ENCODE measurements at places on chromosomes 2 and 18.

GRCh38 chr18:67001052-67001451 is 397.2 kb upstream of the CDH19 start:
- no peak for DNase-seq

DNA sequence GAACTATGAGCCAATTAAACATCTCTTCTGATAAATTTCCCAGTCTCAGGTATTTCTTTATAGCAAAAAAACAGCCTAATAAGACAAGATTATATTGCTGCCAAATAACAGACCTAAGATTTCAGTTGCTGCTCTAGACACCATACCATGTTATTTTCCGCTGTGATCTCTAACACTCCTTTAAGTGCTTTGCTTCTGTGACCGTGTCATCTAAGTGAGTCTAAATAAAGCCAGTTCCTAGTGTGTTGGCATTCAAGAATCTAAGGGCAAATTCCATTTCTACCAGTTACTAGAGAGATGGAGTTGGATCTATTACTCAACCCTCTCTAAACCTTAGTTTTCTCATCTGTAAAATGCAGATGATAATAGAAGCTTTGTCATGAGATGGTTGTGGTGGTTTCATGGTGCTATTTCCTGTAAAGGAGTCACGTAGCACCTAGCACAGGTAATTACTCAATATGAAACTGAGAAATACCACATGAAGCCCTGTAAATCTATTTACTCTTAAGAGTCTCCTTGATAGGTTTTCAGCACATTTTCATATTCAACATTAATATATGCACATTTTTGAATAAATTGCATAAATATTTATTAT is 40.5 kb downstream of the SPHKAP start:
- no peak for DNase-seq

DNA sequence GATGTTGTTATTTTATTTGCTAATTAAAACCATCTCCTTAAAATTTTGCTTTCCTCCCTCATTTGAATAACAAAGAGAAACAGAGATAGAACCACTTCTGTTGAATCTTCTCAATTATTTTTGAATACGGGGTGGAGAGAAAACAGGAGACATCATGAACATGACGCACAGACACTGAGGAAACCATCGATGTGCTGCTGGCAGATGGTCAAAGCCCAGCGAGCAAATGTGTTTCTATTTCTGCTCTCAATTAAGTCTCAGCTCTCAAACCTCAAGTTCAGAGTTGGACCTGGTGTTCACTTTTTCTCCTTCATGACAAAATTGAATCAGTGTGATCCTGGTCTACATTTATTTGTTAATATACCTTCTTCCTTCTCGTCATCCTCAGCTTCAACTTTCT is 36.1 kb upstream of the TWIST2 start:
- no peak for DNase-seq

GRCh38 chr2:71563872-71564271 is 110.5 kb downstream of the DYSF start:
- no peak for DNase-seq

GRCh38 chr2:43307973-43308372 is 81.6 kb upstream of the ZFP36L2 start:
- no peak for DNase-seq

GRCh38 chr2:239544143-239544917 is 143.5 kb upstream of the HDAC4 start:
- no peak for DNase-seq

DNA sequence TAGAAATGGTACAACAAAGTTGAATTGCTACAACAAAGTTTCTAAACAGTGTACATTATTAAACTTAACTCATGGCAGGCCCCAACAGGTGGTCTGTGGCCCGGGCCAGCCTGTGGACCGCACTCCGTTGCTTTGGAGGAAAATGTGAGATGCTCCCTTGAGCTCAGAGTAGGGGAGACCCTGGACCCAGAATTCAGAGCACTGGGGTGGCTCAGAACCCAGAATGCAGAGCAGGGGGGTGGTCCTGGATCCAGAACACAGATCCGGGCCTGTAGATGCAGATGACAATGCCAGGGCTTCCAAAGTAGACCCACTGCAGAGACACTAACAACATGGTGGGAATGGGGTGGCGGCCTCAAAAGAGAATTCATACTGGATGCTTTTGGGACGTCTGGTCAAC is 311.0 kb downstream of the NDUFA10 start:
- DNase-seq: no peak

DNA sequence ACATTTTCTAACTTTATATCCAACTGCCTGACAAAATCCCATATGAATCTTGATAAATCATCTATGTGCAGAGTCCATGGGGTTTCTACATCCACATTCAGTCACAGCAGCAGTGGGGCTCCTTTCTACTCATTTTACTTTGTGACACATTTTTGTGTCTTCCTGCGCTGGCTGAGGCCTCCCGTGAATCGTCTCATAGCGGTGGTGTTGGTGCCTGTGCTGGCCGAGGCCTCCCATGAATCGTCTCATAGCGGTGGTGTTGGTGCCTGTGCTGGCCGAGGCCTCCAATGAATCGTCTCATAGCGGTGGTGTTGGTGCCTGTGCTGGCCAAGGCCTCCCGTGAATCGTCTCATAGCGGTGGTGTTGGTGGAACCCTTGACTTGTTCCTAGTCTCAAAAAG is 17.0 kb downstream of the SNED1 start:
- DNase-seq: no peak

DNA sequence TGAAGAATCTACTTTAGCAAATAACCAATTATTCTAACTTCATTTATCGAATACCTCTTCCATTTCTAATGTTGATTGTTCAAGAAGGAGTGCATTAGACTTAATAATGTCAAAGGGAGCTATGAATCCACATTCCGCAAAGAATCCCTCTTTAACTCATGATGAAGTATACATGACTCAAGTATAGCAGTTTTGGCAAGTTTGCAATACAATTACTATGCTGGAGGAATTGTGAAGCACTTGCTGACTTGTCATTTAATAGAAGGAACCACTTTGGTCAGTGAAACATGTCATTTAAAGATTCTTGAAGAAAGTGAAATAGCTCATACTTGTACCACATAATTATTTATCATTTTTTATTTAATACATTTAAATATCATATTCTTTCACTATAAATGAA is 125.1 kb downstream of the SLC39A10 start:
- DNase-seq: no peak

- DNase-seq: no peak
Measured at GRCh38 chr2:211931314-211931713, 607.3 kb downstream of the ERBB4 start.

DNA sequence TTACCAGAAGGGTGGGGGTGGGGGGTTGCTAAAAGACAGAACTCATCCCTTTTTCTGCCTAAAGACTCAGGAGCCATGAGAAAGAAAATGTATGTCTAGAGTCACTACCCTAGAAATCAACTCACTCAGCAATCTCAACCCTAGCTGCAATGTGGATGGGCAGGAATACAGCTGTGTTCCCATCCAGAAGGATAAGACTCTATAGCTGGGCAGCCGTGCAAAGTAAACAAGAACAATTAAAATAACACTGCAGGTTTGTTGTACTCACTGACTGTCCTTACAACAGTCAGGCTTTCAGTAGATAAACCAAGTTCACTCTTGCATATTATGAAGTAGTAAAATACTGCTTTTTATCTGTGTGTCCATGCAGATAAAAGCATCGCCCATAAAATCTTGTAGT is 74.0 kb downstream of the ESCO1 start:
- DNase-seq: no peak

GRCh38 chr2:234373060-234373459 is 123.8 kb downstream of the ARL4C start:
- no peak for DNase-seq

DNA sequence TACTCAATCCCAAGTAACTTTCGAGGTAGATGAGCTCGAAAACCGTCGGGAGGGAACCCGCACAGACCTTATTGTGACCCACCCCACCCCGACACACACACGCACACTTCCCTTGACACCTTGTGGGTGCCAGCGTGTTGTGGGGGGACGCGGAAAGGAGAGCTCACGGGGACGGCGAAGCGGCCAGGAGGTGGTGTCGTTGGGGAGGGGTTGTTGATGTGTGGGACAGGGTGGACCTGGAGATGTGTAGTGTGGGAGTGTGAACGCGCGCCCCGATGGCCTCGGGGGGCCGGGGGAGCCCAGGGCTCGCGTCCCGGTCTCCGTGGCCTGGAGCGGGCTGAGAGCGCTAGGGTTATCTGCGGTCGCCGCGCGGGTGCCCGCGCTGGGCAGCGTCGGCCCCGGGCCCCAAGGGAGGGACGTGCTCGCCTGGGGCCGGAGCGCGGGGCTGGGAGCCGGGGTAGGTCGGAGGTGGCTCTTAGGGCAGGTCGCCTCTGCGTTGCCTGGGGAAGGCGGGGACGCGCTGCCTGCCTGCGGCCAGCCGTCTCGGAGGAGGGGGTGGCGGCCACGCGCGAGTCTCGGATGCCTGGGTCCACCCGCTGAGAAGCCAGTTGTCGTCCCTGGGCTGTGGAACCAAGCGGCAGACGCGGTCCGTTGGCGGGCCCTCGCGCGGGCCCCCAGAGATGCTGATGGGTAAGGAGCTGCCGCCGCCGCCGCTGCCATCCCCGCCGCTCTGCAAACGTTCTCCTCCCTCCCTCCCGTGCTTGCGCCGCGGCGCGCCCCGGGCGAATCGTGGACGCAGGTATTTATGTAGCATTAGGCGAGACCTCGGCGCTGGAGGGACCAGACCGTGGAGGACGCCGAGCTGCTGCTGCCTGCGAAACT is 1.6 kb downstream of the KLHL29 start:
- DNase-seq: no peak

DNA sequence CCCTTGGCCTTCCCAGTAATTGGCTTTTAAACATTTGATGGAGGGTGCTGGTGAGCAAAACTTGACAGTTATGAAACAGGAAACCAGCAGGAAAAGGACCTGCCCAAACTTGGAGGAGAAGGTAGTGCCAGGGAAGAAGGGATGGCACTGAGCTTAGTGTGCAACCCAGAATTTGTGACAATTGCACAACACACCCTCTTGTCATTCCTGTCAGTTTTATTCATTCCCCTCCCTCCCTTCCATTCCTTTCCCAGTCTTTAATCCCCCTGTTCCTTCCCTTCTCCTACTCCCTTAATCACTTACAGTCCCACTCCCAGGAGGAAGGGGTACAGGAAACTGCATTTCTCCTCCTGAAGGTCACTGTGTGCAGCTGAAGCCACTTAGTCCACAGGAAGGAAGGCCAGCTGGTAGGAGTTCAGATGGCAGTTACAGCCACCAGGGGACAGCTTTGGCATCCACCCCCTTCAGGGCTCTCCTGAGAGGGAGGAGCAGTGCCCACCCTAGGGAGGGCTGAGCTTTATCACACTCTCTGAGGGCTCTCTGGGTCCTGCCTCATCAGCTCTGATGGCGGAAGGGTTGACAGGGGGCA is 24.0 kb upstream of the SIGLEC15 start:
- no peak for DNase-seq

GRCh38 chr18:22459491-22459890 is 41.8 kb upstream of the CTAGE1 start:
- DNase-seq: no peak

GRCh38 chr2:19119326-19120001 is 239.0 kb downstream of the OSR1 start:
- DNase-seq: no peak

DNA sequence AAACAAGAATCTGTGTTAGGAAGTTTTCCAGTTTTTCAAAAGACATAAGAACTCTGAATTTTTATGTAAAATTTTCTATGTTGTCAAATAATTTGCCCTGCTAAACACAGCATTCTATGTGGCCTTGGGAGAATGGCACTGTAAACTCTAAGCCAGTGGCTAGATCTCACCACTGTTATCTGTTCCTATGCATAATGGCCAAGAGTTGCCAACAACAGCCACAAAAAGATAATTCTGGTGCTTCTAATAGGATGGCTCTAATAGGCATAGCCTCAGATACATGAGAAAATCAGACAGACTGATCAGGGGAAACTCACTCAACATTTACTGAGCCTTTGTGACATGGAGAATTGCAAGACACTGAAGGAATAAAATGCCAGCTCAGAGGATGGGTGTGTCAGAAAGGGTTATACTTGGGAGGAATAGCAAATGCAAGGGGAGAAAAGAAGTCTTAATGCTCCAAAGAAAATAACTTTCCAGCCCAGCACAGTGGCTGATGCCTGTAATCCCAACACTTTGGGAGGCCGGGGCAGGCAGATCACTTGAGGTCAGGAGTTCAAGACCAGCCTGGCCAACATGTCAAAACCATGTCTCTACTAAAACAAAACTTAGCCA is 63.7 kb downstream of the COBLL1 start:
- no peak for DNase-seq

DNA sequence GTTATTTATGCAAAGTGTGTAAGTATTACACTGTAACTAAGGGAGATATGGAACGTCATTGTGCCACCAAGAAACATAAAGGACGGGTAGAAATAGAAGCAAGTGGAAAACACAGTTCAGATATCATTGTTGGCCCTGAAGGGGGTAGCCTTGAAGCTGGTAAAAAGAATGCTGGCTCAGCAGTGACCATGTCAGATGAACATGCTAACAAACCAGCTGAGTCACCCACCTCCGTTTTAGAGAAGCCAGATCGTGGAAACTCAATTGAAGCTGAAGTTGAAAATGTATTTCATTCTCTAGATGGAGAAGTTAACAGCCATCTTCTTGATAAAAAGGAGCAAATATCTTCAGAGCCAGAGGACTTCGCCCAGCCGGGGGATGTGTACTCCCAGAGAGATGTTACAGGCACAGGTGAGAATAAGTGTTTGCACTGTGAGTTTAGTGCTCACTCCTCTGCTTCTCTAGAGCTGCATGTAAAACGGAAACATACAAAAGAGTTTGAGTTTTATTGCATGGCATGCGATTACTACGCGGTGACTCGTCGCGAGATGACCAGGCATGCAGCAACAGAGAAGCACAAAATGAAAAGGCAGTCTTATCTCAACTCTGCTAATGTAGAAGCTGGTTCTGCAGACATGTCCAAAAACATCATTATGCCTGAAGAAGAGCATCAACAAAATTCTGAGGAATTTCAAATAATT is 36.1 kb downstream of the ZNF407 start:
- DNase-seq: no peak

- DNase-seq: no peak
Measured at GRCh38 chr18:54316071-54316820, 41.4 kb downstream of the STARD6 start.

GRCh38 chr2:196249860-196250259 is 78.5 kb upstream of the STK17B start:
- peak; percentile 70 for DNase-seq

- DNase-seq: peak; percentile 87
Measured at GRCh38 chr2:31051258-31052140, 86.7 kb downstream of the GALNT14 start.

DNA sequence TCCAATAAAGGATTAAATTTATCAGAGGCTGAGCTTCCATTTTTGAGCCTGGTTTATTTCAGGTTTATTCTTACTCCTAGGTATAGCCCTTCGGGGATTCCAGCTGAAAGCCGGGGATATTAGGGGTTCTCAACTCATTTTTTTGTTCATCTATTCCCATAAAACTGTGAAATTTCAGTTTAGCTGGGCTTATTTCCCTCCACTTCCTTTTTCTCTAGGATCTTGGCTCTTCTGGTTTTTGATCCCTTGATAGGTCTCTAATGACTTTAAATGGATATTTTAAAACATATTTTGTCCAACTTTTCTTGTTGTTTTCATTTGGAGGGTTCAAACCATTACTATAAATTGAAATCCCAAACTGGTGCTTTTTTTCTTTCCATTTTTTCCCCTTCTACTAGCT is 23.6 kb upstream of the ZNF512 start:
- no peak for DNase-seq

- no peak for DNase-seq
Measured at GRCh38 chr2:151908204-151908882, 80.1 kb upstream of the ARL5A start.

GRCh38 chr18:36559149-36559857 is 261.8 kb downstream of the FHOD3 start:
- no peak for DNase-seq

All from inflammatory macrophage (primary cell).